ENCODE measurements at places on chromosomes 2 and 18.

- DNase-seq, result no peak
Observed at GRCh38 chr2:152175012-152175367, 573 bp downstream of the STAM2 start.

DNA sequence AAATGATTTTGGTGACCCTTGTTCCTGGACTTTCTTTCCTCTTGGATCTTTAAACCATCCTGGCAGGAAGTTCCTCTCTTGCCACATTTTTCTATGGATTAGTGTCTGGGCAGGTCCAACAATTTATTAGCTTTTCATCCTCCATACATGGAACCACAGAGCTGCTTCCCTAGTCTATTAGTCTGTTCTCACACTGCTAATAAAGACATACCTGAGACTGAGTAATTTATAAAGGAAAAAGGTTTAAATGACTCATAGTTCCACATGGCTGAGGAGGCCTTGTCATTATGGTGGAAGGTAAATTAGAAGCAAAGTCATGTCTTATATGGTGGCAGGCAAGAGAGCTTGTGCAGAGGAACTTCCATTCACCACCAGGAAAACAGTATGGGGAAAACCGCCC, 122.9 kb downstream of the DDX1 start:
- DNase-seq, result no peak

GRCh38 chr18:77131652-77132368, 773 bp downstream of the MBP start:
- DNase-seq, result no peak

DNA sequence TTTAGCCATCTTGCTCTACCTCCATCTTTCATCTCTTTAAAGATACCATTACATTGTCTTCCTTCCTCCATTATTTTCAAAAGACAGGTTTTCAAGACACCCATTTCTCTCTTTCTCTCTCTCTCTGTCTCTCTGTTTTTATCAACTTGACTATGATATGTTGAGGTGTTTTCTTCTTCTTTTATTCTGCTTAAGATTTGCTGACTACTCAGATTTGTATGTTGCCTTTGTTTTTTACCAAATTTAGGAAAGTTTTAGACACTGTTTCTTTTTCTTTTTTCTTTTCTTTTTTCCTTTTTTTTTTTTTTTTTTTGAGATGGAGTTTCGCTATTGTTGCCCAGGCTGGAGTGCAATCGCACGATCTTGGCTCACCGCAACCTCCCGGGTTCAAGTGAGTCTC, 647.5 kb upstream of the VRK2 start:
- DNase-seq, result no peak

- no peak for DNase-seq
Observed at GRCh38 chr2:42787424-42787787, 5.0 kb downstream of the HAAO start.

- DNase-seq, result peak; percentile 30
Observed at GRCh38 chr2:174573621-174574081, 24.0 kb downstream of the WIPF1 start.

- no peak for DNase-seq
Observed at GRCh38 chr2:228140934-228141528, 40.5 kb downstream of the SPHKAP start.

DNA sequence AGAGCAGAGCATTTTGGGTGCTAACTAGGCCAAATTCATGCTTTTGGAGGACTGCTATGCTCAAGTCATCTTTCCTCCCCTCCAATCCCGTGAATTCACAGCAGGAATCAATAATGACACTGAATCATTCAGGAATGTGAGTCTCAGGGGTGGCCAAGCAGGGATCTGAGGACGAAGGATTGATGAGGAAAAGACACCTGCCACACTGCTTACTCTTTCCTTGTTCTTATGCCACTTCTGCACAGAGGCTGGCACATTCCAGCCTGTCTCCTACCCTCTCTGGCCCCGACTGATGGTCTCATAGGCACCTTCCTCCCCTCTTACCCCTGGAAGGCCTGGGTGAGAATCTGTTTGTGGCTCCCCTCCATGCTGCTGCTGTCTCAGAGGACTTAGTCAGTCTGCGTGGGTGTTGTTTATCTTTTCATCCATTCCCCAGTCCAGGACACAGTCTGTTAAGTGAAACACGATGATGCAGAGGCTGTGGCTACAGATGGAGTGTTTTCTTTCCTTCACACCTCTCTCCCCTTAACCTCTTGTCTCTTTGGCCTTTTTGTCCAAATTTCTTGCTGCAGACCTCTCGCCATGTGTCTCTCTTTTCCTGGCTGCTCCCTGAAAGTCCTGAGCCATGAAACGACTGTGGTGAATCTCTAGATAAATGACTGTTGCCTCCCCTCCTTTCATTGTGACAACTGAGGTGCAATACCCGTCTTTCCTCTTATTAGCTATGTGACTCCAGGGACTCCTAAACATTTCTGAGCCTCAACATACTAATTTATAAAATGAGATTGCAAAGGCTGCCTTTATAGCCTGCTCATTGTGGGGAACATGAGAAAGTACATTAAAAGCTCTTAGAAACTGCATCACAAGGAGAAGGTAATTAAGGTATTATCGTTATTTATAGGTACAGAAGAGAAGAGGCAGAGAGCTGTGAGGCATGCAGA, 86.9 kb downstream of the RDH14 start:
- DNase-seq, result no peak

GRCh38 chr2:178345951-178346350, 105.0 kb downstream of the PRKRA start:
- no peak for DNase-seq

DNA sequence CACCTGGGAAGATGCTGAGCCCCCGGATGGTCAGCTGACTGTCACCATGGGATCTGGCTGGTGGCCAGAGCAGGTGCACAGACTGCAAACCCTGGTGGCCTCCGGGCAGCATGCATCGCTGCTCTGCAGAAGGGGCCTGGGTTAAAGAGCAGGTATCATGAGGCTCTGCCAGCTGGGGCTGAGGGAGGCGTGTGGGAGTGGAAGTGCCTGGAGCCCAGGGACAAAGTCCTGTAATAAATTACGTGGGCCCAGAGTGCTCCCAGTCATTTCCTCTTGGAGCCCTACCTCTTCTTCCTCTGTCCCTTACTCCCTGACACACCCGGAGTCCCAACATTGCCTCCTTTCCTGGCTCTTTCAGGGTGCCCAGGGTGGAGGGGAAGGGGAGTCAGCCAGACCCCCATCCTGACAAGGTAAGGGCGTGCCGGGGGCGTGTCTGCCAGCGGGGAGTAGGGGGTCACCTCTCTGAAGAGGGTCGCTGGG, at the start of gene MYO7B:
MYO7B (plus strand) TSS at position 262 of the 480 bp plus-strand sequence. CDS start 24,040 bp downstream, outside the sequence.
- DNase-seq, result no peak

- no peak for DNase-seq
Observed at GRCh38 chr2:226652369-226652768, 147.3 kb downstream of the IRS1 start.
